Colonic mucosa (tissue), 4 donors: ENCODE measurements at places on chromosomes 2 and 18.

DNA sequence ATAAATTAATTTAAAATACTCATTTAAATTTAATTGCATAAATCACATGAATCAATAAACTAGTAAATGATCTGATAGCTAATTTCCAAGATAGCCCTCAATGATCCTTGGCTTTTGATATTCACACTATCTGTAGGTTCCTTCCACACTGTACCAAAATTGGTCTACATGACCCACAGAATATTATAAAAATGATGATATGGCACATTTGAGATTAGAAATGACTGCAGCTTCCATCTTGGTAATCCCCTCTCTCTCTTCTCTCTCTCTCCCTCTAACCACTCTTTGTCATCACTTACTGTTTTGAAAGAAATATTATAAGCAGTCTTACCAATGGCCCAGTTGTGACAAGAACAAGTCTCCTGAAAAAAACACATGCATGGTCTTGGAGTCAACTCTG is 394.8 kb downstream of the LRRTM4 start:
- no peak for DNase-seq

DNA sequence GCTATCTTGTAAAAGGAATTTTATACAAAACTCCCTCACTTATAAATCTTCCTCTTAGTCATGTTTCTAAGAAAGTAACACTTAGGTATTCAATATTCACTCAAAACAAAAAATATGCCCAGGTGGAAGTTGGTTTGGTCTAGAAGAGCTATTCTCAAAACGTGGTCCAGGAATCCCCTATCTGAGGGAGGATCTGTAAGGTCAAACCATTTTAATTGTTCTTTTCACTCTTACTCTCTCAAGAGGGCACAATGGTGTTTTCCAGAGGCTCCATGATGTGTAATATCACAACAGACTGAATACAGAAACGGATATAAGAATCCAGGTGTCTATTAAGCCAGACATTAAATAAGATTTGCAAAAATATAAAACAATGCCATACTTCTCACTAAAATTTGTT is 9.9 kb downstream of the MOB1A start:
- DNase-seq: no peak

DNA sequence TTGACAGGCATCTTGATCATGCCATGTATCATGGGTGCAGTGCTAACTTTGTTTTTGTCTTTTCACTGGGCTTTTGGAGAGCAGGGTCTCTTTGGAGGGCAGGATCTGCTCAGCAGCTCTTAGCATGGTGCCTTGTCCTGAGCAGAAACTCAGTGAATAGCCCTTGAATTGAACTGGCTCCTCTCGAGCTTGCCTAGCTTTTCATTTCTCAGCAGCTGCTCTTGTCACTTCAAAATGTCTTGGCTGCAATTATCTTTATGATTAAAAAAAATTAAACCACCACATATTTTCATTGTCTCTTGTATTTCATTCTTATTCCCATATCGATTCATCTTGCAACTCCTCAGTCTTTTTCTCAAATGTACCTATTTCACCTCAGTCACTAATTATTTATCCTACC is 50.5 kb downstream of the CCDC85A start:
- no peak for DNase-seq

GRCh38 chr18:55179425-55179824 is 220.2 kb upstream of the CCDC68 start:
- DNase-seq: no peak

- DNase-seq: no peak
Measured at GRCh38 chr18:55228707-55229106, 269.4 kb upstream of the CCDC68 start.

GRCh38 chr2:179298666-179299065 is 34.0 kb upstream of the SESTD1 start:
- no peak for DNase-seq

GRCh38 chr2:237156031-237156856 is 70.6 kb downstream of the COPS8 start:
- no peak for DNase-seq

DNA sequence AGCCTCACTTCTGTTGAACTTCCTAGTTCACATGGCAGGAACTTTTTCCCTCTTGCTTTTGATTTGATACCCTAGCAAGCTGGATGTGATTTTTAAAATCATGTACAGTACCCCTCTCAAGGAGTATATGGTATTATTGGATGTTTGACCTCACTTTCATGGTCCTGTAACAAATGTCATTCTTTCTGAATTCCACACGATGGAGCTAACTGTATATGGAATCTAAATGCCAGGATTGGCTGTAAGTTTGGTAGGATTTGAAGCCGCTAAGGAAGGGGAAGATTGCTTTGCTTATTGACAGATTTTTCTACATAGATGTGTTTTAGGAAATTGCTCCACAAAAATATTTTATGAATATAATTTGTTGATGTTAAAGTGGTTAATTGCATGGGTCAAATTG is 18.3 kb downstream of the MAIP1 start:
- DNase-seq: no peak

- DNase-seq: no peak
Measured at GRCh38 chr2:109138449-109138848, 9.4 kb downstream of the SH3RF3 start.

DNA sequence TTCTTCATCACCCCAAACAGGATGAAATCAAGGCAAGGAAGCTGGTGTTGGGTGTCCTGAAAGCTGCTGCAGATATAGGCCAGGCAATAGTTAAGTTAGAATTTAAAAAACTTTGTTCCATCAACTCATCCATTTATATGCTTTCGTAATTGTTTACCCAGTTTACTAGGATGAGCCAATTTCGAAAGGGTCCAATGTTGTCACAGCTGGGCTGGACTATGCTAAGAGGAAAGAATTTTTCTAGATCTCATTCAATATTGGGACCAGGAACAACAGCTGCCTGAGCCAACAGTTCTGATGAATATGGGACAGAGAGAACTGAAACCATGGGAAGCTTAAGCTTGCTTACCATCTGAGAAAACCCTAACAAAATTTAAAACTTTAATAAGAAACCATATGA is 21.6 kb upstream of the SP3 start:
- DNase-seq: no peak

GRCh38 chr2:72527424-72527823 is 298.4 kb downstream of the EXOC6B start:
- DNase-seq: no peak
